MM.1S (cell line): ENCODE measurements at places on chromosomes 7 and 10.

DNA sequence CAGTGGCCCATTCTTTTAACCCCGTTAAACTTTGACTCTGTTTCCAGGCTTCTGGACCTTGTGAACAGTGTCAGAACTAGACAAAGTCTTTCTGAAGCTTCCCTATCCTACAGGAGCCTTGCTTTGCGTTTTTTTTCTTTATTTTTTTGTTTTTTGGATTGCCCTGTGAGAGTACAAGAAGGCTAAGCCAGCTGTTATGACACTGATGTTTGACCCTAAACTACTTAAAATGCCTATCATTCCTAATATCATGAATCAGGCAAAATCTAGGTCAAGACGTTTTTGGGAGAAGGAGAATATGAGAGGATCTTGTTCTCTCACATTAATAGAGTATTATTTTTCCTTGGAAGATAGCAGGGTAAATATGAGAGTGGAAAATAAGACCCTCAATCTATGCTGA, 79.8 kb downstream of the EPDR1 start:
- no peak for DNase-seq

- DNase-seq: no peak
Measured at GRCh38 chr10:45453639-45454255, 79.7 kb downstream of the ALOX5 start.

DNA sequence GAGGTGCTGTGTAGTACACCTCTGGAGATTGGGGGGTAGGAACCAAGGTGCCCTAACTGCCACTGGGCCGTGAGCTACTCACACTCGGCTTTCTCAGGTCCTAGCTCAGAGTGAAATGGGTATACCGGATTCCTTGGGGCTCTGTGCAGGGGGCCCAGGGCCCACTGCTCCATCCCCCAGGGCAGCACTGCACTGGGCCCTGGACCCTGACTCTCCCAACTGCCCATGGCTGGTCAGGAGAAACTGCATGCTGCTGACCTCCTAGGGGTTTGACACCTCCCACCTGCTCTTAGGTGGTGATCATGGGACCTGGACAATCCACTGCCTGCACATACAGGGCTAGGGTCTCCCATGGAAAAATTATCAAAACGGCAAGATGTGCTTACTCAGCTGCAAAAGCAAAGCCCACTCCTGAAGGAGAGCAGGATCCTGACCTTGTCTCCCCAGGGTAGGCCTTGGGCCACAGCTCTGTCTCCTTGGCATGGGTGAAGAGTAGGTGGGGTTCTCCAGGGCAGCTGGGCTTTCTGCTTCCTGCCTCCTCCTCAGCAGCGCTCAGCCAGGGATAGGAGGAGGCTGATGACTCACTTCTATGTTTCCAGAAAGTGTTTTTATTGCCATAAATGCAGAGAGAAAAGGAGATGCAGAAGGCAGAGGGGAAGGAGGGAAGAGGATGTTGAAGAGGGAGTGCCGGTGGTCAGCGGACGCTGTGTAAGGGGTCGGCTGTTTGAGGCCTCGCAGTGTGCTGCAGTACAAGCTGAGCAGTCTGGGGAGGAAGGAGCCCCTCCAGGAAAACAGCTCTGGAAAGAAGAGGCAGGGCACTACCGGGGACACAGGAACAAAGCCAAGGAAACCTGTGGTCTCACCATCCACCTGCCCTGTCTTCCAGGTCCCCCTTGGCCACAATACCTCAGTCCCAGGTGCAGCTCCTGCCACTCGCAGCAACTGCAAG, 107.8 kb downstream of the ARHGAP22 start:
- no peak for DNase-seq

DNA sequence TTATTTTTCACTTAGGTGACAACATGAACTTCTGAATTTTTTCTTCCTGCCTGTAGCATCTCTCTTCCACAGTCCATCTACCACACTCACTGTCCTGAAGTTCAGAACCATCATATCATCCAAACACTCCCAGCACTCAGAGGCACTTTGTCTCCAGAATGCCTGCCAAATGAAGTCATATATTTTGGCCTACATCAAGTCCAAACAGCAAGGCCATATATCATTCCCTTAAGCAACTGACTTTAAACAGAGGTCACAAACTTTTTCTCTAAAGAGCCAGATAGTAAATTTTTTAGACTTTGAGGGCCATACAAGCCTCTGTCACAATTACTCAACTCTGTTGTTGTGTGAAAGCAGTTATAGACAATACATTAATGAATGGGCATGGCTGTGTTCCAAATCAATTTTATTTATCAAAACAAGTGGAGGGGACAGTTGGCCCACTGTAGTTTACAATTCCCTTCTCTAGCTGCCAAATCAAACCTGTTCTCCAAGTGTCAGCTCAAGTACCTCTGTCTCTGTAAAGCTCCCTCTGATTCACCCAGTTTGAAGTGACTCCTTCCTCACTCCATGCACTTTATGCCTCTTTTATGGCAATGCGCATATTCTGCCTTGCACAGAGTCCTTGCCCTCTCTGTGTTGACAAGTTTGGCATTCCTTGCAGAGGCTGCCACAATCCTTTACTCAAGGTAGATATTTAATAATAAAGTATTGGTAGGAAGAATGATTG, 305.7 kb downstream of the FZD1 start:
- DNase-seq: no peak

GRCh38 chr7:98357751-98358161, 43.1 kb downstream of the BAIAP2L1 start:
- DNase-seq: no peak

DNA sequence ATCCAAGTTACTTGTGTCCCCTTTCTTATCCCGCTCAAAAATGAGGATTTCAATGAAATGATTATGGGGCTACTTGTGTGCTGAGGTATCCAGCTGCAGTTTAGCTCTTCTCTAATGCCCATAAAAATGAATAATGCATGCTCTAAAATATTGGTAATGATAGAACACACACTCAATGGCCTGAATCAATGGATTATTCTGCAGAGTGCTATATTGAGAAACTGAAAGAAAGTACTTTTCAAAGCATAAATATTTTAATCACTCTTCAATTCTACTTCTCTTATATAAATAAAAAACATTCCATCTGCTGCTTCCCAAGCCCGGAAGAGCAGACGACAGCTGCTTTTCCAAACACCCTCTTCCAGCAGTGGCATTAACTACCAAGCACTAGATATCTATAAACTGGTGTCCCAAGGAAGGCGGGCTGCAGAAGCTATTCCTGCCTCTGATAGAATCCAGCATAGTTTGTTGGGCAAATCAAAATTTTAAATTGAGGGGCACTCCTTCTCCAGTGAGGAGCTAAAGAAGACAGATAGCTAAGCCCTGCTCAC, 284.9 kb upstream of the AOAH start:
- no peak for DNase-seq

DNA sequence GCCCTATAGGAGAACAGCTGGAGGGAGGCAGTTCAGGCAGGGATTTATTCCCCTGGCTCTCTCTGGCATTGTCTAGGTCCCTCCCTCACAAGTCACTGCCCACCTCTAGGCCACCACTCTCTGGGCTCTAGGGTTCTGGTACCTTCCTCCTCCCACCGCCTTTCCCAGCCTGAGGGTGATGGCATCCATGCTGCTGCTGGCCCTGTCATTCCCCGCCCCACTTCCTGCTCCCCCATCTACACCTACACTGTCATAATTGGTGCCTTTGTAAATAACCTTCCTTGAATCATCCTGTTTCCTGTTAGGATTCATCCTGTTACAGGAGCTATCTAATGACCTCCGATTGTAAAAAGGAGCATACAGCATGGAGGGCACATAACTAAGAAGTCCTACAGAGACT, 303.3 kb upstream of the COBL start:
- no peak for DNase-seq

GRCh38 chr10:59096631-59097030, 79.8 kb upstream of the PHYHIPL start:
- no peak for DNase-seq

DNA sequence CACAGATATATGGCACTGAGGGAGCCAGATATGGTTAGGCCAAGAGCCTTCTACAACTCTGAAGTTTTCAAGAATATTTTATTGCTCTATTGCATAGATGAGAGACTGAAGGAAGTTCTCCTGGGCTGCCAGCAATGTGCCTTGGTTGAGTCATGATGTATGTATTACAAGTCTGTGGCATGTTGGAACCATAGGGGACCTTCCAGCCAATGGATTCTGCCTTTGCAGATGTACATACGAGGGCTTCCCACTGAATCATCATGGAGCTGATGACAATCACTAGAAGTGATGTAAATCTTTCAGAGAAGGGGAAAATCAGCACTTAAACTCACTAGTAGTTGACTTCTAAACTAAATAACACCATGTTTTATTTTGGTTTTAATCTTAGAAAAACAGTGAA, 419.5 kb downstream of the PHTF2 start:
- DNase-seq: no peak

DNA sequence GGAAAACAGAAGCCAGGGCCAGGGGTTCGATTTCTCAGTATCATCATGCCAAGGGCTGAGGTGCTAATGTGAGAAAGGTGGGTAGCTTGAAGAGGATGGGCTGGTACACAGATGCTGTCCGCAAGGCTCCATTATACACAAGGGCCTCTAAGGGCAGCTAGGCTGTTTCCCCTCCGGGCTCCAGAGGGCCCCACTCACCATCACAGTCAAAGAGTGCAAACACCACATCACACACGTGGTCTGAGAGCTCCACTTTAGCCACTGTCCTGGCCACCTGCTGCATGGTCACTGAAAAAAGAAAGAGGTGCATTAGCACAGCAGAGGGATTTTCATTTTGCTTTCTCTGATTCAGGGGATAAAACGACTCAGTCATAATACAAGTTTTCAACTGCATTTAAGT, 20.9 kb upstream of the DNAJB12 start:
- peak; percentile 37 for DNase-seq

DNA sequence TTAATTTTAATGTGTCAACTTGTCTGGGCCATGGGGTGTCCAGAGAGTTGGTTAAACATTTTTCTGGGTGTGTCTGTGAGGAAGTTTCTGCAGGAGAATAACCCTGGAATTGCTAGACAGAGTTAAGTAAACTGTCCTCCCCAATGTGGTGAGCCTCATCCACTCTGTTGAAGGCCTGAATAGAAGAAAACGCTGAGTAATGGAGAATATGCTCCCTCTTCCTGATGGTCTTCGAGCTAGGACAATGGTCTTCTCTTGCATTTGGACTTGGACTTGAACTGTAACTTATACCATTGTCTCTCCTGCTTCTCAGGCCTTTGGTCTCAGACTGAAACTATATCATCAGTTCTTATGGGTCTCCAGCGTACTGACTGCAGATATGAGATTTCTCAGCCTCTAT, 296.0 kb upstream of the IMMP2L start:
- no peak for DNase-seq

- DNase-seq: no peak
Measured at GRCh38 chr7:5443678-5444077, 20.0 kb upstream of the TNRC18 start.

DNA sequence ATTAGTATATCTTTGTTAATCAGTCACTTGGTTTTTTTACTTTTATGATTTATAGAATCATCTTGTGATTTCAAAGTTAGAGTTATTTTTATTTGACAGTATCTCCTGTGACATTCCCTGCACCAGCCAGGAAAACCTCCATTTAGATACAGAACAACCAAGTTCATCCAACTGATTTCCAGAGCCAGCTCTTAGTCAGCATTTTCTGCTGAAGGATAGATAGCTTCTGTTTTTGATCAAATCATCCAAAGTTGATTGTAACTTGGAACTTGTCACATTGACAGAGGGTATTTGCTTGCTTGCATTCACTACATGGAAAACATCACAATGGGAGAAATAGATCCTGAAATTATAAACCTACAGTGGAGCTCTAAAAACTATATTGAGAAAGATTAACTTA, 122.6 kb downstream of the PON1 start:
- no peak for DNase-seq

GRCh38 chr7:41706228-41706930, 3.5 kb upstream of the INHBA start:
- DNase-seq: no peak

DNA sequence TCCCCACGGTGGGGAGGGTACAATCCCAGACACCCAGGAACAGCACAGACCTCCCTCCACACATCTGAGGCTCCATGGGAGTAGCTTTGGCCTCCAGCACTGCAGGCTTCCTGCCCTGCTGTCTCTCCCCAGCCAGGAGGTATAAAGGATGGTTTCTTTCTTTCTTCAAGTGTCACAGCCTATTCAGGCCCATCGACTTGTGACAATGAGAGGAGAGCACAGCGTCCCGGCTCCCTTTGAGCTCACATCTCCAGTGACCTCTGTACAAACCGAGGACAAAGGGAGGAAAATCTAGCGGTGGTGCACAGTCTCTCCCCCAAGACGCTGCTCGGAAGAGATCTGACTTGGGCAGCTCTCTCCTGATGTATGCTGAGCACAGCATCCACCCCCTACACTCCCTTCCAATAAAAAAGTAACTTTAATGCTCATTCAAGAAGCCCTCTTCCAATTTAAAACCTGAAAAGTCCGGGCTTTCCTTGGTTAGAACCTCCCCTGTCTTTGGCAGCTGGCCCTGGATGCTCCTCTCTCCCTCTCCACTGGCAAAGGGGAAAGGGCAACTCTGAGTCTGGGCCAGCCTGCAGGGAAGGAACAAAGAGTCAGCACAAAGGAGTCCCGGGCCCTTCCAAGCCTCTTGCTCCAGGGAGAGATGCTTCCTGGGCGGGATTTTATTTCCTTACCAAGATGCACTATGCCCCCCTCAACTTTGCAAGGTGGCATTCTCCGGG, 18.0 kb downstream of the CHST15 start:
- no peak for DNase-seq

DNA sequence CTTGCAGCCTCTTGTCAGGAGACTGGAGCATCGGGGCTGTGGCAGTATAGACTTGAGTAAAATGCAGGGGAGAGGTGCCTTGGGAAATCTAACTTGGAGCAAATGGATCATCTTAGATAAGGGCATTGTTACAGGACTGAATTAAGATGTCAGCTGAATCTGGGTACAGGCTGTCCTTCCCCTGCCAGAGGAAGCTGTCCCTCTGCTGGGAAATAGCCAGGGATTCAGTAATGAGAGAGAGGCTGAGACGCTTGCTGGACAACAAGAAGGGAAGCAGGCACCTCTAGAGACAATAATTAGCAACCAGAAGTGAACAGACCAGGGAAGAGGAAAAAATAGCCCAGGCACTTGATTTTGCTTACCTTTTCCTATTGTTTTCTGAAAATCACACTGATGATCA, 20.7 kb upstream of the RAPGEF5 start:
- no peak for DNase-seq

GRCh38 chr7:22934473-22935065, 79.4 kb downstream of the HYCC1 start:
- no peak for DNase-seq

GRCh38 chr10:129761197-129761972, 202.7 kb downstream of the EBF3 start:
- DNase-seq: no peak

DNA sequence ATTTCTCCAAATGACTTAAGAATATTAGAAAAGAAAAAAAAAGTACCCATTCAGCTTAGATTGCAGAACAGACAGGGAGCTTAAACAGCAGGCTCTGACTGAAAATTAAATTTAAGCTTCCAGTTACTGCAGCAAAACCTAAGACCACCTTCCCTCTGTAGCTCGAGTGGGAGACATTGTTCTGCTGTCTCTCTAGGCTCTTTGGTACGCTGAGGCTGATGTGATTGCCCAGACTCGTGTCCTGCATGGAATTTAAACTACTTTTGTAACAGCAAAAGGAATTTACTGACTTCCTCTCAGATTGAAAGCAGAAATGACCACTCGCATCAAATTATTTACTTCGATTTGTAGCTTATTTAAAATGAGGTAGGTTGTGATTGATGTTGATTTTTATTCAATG, 124.6 kb downstream of the LRRTM3 start:
- no peak for DNase-seq
